ENCODE measurements at places on chromosomes 5 and 9.

DNA sequence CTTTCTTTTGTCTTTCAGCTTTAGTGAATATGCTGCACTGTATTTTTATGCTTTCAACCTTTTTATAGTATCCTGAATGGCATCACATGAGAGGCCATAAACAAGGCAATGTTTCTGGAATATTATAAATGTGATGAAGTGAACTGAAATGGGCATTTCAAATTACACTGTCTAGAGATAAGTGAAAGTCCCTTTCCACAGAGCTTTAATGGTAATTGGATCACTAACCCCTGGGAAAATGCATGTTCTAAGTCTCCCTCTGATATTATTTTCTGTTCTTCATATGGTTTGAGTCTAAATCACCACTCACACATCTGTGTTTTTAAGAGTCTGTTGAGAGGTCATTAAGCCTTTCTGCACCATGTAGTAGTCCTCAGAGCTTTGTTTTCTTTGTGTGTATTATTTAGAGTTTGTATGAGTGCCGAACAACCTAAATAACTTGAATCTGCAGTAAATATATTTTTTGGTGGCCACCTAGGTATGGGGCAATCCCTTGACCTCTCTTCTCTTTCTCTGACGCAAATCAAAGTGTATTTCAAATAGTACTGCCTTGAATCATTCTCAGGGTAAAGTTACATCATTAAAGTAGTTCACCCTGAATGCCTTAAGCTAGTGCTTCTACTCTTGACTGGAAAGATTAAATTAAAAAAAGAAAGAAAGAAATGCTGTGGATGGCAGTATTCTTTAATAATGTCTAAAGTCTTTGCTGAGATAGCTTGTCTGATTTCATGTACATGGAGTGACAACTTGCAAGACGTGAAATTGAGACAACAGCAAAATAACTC lies 1931.0 kb upstream of the CDH6 start:
- no peak for DNase-seq

DNA sequence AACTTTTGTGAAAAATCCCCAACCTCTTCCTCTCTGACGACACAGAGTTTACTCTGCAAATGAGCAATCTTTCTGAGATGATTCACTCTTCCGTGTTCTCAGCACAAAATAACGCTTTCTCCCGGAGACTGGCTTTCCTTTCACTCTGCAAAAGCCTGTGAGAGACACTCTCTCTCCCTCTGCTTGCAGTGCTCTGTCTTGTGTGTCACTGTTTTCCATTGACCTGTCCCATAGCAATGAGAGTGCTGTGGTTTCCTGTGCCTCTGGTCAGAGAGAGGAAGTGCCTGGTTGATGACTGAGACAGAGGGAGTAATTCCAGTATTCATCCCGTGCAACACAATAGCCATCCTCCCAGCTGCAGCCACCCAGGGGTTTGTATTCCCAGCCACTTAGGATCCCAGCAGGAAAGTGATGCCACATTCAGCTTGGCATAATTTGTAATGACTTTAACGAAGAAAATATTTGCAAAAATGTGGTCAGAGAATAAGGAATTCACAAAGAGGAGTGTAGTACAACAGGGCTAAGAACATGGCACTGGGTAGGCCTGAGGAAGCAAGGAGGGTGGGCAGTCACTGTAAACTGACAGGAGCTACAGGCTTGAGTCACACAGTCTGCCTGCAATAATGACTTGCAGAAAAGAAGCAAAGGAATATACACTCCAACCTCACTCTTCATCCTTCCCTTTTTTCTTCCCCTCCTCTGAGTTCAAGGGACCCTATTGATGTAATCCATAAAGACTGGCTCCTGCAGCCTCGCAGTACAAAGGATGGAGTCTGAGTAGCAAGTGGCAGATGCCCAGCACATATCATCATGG lies 463.5 kb upstream of the RGMB start:
- no peak for DNase-seq

DNA sequence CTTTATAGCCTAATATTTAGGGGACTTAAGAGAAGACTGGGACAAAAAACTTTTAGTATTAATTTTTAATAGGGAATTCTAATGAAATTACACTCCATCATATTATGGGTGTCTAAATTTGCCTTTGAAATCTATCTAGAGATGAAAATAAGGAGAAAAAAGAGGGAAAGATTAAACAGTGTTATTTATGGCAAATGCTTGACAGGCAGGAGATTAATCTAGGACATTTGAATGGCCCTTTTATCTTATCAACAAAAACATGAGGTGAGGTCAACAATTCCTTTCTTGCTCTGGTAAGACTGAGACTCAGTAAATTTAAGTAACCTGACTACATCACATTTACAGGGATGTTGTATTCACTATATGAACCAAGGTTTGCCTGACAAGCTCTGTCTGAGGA lies 852.8 kb upstream of the CTNND2 start:
- no peak for DNase-seq

- DNase-seq: no peak
Measured at GRCh38 chr5:33375900-33376299, 64.9 kb upstream of the TARS1 start.

DNA sequence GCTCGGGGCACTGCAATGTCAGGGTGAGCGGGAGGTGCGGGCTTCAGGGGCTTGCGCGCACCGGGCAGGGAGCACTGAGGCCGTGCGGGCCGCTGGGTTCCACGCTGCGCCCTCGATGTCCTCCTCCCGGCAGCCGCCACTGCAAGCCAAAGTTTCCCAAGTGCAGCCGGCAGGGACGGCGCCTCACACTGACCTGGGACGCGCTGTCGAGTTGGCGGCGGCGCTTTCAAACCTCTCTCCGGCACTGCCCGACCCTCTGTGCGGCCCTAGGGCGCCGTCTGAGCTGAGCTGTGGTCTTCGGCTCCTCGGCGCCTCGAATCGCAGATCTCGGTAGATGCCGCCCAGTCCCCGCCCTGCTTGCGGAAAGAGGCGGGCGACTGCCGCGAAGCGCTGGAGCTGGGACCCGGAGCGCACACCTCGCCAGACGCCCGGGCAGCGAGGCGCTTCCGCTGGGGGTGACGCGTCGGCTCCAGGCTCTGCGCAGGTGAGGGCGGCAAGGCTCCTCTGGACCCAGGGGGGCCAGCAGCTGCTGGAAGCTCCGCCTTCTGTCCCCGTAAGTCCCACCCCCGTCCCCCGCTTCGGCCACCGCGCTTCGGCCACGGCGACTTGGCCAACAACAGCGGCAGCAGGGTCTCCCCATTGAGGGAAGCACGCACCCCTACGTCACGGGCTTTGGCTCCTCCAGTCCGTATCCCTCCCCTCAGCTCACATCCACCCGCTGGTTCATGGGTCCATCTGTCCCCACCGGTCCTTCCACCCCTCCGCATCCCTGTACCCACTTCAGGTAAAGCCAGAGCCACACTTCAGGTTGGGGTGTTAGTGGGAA lies at the start of gene ANKRD34B:
TSS of gene ANKRD34B (minus strand) at position 320 of the 826 bp plus-strand sequence. CDS start 10,261 bp downstream, outside the sequence.
- DNase-seq: no peak

DNA sequence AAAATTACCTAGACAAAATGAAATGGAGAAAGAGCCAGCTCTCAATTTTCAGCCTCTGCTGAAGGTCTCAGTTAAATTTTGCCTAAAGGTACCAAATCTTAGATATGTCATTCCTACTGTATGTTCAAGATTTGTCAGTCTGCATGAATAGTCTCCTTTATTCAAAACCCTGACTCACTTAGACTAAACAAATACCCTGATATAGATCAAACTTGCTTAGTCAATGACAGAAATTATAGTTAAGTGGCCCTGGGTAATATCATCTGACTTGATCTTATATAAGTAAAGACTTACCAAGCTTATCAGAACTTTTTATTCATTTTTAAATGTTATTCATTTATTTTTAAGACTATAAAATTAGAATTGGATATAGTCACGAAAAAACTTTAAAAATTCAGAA lies 12.2 kb downstream of the MEGF9 start:
- no peak for DNase-seq
